Stimulated activated CD8-positive, alpha-beta memory T cell treated with anti-CD3 and anti-CD28 coated beads, Interleukin-2, amount 100 ng/mL, for 48 hours (primary cell): ENCODE measurements at places on chromosomes 11 and 22.
A peak's percentile ranks its signal among the peaks of the same experiment; 100 is the strongest.

DNA sequence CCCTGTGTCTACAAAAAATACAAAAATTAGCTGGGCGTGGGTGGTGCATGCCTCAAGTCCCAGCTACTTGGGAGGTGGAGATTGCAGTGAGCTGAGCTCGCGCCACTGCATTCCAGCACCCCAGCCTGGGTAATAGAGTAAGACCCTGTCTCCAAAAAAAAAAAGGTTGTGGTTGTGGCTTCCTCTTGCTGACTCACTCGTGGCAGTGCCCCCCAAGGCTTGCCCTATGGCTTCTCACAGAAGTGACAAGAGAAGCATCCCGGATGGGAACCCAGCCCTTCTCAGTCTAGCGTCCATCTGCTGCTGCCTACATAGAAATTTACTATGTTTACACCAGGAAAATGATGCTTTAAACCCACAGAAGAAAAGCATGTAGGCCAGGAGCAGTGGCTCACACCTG lies 68.5 kb upstream of the PITPNB start:
- no peak for DNase-seq

DNA sequence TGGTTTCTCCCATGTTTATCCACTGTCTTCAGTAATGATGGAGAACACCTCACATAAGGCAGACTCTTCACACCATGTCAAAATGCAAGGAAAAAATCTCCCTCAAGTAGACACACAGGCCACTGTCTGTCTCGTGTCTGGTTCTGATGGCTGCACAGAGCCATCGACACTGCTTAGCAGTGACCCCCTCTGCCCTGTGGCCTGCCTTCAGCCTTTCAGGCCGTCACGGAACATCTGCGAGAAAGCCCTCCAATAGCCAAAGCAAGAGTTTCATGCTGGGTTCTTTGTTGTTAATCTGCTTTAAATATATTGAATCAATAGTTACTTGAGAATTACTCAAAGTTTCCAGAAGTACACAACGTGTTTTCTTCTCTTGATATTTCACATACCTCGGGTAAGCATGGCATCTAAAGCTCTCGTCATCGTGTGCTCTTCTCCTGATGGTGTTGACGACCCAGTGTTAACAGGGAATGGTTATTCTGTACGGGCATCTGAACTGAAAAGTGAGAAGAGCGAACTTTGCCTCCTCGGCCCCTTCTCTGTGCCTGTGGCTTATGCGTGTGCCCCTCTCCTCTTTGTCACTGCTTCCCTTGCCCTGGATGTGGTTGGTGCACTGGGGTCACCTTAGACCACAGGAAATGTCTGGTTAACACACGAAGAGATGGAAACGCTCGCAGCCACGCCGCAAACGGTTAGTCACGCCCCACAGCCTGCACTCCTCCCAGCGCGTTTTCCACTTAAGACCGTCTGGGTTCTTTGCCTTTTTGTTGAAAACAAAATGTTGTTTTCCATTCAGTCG lies 33.4 kb upstream of the CTTN start:
- DNase-seq = peak; percentile 66

- no peak for DNase-seq
These were observed 97.1 kb downstream of the EXT2 start for GRCh38 chr11:44192462-44193100.

- peak; percentile 40 for DNase-seq
These were observed 7.0 kb upstream of the L3MBTL2 start for GRCh38 chr22:41198027-41198580.

GRCh38 chr22:50537765-50538164 lies 7.9 kb upstream of the KLHDC7B start:
- DNase-seq = no peak

- DNase-seq = no peak
These were observed 15.1 kb upstream of the RGL4 start for GRCh38 chr22:23675502-23676415.

DNA sequence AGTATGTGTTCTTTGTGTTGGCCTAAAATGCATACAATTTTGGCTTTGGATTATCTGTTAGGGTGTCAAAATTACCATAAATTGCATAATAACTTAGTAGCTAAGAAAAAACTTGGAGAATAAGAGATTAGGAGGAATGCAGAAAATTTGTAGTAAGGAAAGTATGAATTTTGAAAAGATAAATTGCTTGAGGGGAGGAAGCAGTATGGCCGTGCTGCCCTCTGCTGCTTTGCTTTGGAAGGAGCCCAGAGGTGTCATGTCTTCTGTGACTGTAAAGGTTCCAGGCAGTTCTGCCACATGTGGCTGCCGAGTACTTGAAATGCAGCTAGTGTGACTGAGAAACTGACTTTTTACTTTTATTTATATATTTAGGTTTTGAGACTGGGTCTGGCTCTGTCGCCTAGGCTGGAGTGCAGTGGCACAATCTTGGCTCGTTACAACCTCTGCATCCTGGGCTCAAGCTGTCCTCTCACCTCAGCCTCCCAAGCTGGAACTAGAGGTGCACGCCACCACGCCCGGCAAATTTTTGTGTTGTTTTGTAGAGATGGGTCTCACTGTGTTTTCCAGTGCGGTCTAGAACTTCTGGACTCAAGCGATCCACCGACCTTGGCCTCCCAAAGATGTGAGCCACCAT lies 1.8 kb downstream of the ADSL start:
- no peak for DNase-seq

GRCh38 chr11:121571506-121571905 lies 118.7 kb upstream of the SORL1-AS1 start:
- no peak for DNase-seq

DNA sequence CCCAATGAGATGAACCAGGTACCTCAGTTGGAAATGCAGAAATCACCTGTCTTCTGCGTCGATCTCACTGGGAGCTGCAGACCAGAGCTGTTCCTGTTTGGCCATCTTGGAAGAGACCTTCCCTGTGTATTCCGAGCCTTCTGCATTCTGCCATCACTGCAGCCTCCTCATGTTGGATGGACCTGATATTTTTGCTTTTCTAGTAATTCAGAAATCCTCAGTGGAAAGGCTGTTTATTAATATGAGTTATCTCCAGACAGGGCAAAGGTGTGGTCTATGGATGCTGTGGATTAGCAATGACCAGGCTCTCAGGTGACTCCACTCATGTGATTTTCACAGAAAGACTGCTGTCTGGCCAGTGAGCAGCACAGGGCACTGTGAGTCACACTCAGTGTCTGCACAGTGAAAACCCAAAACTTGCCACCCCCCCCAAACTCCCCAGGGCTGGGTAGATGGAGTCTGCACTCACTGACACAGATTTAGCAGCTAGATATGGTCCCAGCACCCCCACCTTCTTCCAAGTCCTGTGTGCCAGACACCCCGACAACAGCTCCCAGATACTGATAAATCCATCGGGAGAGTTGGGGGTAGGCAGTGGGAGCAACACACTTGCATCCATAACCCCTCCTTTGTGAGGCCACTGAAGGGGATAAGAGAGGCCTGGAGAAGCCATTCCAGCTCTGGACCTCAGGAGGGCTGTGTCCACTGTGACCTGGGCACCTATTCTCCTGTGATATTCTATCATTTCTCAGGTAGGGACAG lies 75.2 kb upstream of the TOP3B start:
- DNase-seq = no peak

GRCh38 chr11:66701432-66702240 lies 23.9 kb upstream of the RBM4B start:
- DNase-seq = no peak

DNA sequence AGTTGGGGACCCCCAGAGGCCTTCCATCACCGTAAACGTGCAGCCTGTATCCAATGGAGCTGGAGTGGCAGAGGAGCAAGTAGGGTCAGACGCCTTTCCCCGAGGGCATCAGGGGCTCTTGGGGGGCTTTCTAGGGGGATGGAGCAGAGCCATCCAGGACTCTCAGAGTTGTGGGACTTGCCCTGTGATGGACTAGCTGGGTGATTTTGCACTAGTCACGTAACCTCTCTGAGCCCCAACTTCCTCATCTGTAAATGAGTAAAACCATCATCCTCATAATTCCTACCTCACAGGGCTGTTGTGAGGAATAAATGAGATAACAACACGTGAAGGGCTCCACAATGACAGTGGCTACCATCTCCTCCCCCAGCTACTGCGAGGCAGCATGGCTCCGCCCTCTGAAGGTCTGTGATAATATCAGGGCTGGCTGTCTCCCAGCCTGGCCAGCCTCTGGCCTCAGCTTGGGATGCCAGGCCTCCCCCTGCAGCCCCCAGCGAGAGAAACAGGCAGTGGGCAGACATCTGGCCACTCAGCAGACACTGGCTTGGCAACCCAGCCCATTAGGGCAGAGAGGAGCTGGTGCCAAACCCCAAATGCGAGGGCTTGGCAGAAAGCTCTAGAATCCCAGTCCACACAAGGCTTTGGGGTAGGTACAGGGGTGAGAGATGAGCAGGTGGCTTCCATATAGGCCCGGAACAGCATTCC lies 6.7 kb downstream of the USP2 start:
- no peak for DNase-seq

- DNase-seq = no peak
These were observed 215.0 kb downstream of the ST3GAL4 start for GRCh38 chr11:126570489-126570888.

GRCh38 chr22:20569059-20570058 lies 61.9 kb downstream of the MED15 start:
- peak; percentile 54 for DNase-seq

DNA sequence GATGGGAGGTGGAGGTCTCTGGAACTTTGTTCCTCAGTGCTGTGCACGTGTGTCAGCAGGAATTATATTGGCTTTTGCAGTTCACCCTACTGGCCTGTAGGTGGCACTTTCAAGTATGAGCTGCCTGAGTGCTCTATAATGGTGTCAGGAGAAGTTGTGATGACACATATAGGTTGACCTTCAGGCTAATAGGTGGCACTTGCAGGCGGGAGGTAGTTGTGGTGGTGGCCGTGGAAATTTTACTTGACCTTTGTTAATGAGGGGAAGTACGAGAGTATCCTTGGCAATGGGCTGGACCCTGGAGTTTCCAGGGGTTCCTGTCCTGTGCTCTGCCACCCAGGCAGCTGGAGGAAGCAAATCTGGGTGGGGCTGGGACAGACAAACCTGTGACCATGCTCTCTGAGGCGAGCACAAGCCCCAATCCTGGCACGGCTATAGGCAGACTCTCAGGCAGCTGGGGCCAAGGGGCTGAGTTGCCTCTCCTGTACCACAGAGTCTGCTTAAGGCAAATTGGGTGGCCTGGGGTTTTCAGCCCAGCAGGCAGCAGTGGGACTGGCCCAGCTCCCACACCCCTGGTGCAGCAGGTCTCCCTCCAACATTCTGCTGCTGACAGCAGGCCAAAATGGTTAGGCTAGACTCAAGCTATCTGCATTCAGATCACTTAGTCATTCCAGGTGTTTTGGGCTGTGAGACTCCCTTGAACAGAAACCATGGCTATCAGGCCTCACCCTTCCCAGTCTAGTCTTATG lies 147.5 kb upstream of the CTSC start:
- DNase-seq = peak; percentile 8

DNA sequence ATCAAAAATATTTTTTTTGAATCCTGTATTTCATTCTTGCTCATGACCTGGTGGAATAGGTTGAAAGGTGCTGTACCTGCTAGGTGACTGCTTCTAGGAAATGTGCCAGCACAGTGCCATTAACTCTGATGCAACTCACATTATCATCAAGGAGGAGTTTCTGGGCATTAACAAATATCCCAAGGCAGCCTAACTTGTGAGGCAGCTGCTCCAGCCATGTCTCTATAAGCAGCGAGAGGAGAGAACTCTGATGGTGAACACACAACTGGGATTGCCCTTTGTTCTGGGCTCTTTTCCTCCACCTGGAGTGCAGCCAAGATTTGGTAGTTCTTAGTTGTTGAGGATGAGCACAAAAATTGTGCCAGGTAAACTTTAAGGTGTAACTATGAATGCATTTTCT lies 25.6 kb downstream of the HEPHL1 start:
- DNase-seq = no peak

GRCh38 chr11:35811783-35812182 lies 132.1 kb upstream of the LDLRAD3 start:
- DNase-seq = no peak

- DNase-seq = no peak
These were observed 39.3 kb upstream of the BSX start for GRCh38 chr11:123020968-123021367.

DNA sequence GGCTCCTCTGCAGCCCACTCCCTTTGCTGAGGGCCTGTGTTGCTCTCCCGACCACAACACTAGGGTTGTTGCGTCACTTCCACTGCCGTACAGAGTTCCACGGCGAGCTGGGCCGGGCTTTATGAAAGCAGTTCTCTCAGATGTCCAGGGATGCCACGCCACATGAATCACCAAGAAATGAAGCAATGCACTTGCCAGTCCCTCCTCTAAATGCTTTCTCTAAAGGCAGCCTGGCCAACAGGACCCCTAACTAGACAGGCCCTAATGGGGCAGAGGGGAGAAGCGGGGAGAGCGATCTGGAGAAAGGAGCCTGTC lies 188.7 kb downstream of the CTTN start:
- no peak for DNase-seq

DNA sequence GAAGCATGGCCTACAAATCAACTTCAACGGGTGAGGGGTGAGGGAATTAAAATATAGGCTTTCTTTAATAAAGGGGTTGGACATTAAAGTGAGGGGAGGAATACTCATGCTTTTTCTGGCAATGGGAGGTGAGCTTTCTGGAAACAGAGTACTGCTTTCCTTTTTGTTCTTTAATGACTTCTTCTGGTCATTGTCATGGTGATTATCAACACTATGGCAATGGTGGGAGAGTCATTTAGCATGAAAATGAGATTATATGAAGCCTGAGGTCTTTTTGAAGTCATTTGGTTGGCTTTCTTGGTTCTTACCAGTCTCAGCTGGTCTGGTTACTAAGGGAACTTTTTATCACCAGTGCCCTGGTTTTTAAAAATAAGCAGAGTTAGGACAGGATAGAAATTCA lies 475.8 kb upstream of the LRRC4C start:
- DNase-seq = no peak

DNA sequence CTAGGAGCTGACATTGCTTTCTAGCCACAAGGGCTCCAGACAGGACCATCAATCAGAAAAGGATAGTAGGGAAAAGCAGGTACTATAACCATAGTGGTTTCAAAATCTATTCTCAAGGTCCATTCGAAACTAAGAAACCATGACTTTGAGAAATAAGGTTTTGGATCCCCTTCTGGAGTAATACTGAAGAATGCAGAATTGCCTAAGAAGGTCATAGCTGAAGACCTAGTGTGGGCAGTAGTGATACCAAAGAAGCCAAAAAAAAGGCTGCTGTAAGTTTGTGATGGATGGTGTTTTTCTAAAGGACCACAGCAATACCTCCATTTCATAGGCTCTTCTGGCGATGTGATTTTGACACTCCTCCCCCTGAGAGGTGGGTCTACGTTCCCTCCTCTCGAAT lies 163.1 kb downstream of the MAML2 start:
- no peak for DNase-seq

DNA sequence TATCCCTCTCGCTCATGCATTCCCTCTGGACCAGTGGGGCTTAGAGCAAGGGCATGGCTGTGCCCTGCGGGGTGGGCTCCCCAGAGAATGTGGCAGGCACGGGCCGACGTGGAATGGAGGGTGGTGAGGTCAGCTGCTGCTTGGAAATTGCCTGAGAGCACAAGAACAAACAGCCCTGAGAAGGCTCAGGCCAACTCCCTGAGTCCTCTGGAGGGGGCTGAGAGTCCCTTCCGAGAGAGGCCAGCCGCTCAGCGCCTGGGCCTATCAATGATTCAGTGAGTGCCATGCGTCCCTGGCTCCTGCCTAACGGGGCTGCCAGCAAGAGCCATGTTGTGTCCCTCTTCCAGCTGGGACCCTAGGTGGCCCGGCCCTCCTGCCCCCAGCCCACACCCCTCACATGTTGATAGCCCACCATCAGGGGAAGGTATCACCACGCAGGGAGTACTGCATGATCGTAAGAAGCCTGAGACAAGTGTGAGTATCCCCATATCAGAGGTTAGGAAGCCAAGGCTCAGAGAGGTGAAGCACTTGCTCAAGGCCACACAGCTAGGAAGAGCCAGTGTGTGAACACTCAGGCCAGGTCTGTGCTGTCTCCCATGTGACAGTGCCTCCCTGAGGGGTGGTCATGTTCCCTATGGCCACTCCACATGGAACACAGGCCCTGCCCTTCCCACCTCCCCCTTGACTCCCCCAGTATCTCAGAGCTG lies 55.8 kb downstream of the NECTIN1 start:
- DNase-seq = no peak
